ENCODE measurements at places on chromosomes 6 and 20. TPM values are rescaled to one million over a fixed set of nuclear protein-coding genes. Genes with fewer than 3 reads are reported as not detected.
A peak's percentile ranks its signal among the peaks of the same experiment; 100 is the strongest.

GRCh38 chr6:107337191-107337741 lies 122.1 kb downstream of the PDSS2 start:
- no peak for DNase-seq
- H3K27ac ChIP-seq = no peak overlapping the region
- H3K4me1 ChIP-seq = no peaks in the 10 kb centered on the region

DNA sequence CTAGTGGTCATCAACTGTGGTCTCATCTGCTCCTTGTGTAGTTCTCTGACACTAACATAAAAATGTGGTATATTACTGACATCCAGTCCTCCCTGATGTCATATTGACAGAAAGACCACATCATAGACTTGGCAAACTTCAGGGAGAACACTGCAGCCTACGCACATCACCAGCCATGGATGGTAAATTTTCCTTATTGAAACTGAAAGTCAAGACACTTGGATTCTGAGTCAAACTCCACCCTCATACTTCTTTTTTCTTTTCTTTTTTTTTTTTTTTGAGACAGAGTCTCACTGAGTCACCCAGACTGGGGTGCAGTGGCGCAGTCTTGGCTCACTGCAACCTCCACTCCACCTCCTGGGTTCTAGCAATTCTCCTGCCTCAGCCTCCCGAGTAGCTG lies 25.4 kb downstream of the NDRG3 start:
- H3K36me3 ChIP-seq = no peaks in the 10 kb centered on the region
- H3K4me3 ChIP-seq = no peak overlapping the region
- H3K27me3 ChIP-seq = no peaks in the 10 kb centered on the region

DNA sequence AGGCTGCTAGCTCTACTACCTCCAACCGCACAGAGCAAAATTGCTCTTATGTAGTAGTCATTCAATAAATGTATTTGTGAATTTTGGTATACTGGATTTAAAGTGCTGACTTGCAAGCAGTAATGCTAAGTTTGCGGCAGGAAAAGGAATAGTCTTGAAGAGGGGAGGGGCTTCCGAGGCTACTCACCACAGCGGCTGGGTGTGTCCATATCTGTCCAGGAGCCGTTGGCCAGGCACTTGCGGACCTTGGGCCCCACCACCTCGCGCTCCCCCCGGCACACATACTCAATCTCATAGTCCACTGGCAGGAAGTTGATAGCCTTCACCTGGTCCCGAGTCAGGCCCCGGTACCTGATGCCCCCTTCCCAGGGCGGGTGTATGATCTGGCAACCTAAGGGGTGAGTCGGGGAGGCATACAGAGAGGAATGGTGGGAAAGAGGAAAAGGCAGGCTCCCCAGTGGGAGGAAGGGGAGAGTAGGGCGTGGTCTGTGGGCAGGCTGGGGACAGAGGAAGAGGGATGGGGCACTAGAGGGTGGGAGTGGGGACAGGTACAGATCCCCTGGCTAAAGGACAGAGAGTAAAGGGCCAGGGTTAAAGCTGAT lies 1.7 kb downstream of the GABBR1 start:
- H3K36me3 ChIP-seq = no peaks in the 10 kb centered on the region
- peak overlapping the region; percentile 0 for H3K27ac ChIP-seq
- peak overlapping the region; percentile 66 for H3K4me3 ChIP-seq

- no peak overlapping the region for H3K27ac ChIP-seq
- DNase-seq = no peak
- H3K27me3 ChIP-seq = no peaks in the 10 kb centered on the region
- H3K4me1 ChIP-seq = no peaks in the 10 kb centered on the region
- H3K36me3 ChIP-seq = no peaks in the 10 kb centered on the region
These were observed 631.6 kb downstream of the HDGFL1 start for GRCh38 chr6:23200946-23201345.

- peaks cover 7% of the 10 kb centered on the region for H3K27me3 ChIP-seq
- H3K4me1 ChIP-seq = no peaks in the 10 kb centered on the region
- no peak overlapping the region for H3K27ac ChIP-seq
These were observed 73.5 kb downstream of the TMEM242 start for GRCh38 chr6:157249826-157250225.

- H3K4me3 ChIP-seq = no peak overlapping the region
- H3K27ac ChIP-seq = no peak overlapping the region
- no peaks in the 10 kb centered on the region for H3K27me3 ChIP-seq
- no peak for DNase-seq
- no peaks in the 10 kb centered on the region for H3K36me3 ChIP-seq
These were observed 215.5 kb downstream of the ALDH8A1 start for GRCh38 chr6:134734312-134734869.

CCDC170 gene
- not detected for polyA plus RNA-seq

Measured in CD8-positive, alpha-beta memory T cell (primary cell).